ENCODE measurements at places on chromosomes 1 and 21.

- DNase-seq: peak; percentile 85
Observed at GRCh38 chr1:111406321-111406768, 21.2 kb downstream of the OVGP1 start.

GRCh38 chr1:34739613-34740012 lies 15.2 kb upstream of the GJB5 start:
- DNase-seq: no peak

DNA sequence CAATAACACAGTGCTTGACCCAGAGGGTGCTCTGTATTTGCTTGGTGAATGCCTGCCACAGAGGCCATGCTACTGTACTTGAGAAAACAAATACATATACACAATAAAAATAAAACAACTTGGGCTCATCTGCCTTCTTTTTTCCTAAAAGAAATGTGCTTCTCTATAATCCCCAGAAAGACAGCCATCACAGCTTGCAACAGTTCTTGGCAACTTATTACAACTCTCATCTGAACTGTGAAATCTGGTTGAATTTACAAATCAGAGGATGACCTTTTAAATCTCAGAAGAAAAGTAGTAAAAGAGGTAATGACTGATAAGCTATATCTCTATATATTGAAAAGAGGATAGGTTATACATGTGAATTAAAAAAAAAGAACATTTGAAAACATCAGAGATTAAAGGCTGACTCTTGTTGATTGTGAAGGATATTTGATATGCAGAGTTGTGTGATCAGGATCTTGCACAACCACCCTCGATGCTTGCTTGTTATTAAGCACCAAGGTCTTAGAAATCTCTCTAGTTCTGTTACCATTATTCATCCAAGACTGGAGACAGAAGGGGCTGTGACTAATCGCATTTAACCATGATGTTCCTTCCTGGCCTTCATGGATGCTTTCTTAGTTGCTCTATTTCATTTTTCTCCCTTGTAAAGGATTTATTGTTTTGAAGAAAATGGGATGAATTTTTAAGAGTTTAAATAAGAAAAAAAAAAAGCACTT lies 213.4 kb downstream of the APP start:
- no peak for DNase-seq

DNA sequence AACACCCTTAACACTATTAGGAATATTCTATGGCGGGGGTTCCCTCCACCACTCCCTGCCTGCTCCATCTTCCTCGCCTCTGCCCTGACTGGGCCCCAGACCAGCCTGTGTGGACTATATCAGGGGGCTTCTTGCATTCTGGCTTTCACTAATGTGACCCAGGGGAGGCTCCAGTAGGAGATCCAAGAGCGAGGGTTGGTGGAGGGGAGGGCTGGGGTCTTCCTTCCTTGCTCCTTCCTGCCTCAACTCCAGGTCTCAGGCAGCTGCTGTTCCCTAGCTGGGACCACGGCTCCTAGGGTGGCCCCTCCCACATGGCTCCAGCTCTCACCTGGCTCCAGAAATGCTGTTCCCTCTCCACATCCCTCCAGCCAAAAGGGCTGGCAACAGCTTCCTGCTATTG lies 257.4 kb downstream of the MATN1 start:
- DNase-seq: no peak

- DNase-seq: no peak
Observed at GRCh38 chr1:63691701-63692425, 82.0 kb upstream of the ROR1 start.

DNA sequence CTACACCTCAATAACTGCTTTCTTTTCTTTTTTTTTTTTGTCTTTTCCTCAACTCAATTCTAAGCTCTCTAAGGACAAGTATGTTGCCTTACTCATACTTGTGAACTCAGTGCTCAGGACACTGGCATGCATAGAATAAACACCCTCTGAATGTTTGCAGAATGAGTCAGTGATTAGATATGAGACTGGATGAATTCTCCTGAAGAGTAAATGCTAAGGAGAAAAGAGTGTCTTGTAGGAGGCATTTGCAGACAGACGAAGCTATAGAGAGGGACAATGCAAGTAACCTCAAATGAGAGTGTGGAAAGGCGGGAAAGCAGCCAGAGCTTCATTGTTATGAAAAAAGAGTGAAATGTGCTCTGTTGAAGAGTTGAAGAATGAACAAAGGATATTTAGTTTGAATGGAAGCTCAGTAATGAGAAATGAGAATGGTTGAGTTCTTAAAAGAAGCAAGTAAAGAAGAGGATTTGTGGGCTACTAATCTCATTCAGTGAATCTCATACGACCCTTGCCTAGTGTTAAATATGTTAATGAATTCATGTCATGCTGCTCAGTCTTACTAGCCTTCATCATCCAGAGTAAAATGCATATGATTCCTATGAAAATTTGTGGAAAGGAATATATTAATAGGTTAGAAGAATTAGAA lies 166.1 kb upstream of the DPYD start:
- DNase-seq: no peak

DNA sequence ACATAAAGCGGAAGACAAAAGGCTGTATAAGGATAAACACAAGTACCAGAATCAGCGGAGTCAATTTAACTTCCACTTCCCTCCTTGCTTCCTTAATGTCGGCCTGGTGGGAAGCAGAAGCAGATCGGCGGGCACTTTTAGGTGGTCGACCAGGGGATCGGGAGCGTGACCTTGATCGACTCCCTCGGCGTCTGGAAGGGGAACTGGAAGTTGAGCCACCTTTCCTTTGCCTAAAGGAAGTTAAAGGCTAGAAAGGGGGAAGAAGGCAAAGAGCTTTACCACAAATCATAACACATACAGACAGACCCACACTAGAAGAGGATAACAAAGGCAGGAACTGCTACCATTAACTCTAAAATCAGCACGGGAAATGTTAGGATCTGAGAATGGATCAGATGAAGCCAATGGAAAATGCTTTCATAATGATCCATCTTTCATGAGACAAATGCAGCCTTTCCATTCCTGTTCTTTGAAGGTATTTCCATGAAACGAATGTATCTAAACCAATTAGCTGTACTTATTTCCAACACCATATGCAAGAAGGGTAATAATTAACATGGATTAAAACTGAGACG lies 5.7 kb downstream of the LBR start:
- no peak for DNase-seq

DNA sequence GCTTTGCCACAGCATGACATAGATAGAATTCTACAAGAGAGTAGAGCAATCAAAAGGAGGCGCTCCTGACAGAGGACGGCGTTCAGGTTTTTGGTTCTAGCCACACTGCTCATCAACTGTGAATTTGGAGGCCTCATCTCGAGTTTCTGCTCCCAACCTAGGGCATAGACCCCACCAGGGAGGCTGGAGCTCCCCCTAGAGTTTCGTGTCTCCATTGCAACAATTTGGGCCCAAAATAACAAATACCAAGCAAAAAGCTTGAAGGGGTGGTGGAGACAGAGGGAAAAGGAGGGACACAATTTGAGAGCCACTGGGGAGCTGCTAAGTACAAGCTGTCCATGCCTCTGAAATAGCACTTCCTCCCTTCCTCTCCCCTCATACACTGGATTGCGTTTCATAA lies 297.0 kb downstream of the GPATCH2 start:
- peak; percentile 3 for DNase-seq

DNA sequence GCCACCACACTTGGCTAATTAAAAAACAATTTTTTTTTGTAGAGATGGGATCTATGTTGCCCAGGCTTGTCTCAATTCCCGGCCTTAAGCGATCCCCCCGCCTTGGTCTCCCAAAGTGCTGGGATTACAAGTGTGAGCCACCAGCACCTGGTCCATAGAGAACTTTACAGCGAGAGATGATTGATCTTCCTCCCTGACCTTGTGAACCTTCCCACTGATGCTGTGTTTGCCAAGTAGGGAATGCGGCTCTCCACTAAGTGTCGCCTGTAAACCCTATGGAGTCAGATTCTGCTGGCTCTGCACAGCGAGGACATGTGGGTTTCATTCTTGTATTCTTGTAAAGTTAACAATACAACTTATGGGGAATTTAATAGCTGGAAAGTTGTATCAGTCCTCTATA lies 81.3 kb upstream of the LYST start:
- DNase-seq: no peak

GRCh38 chr1:232765542-232765941 lies 39.7 kb upstream of the MAP10 start:
- no peak for DNase-seq

- peak; percentile 19 for DNase-seq
Observed at GRCh38 chr1:48202030-48202752, 20.3 kb upstream of the SLC5A9 start.

DNA sequence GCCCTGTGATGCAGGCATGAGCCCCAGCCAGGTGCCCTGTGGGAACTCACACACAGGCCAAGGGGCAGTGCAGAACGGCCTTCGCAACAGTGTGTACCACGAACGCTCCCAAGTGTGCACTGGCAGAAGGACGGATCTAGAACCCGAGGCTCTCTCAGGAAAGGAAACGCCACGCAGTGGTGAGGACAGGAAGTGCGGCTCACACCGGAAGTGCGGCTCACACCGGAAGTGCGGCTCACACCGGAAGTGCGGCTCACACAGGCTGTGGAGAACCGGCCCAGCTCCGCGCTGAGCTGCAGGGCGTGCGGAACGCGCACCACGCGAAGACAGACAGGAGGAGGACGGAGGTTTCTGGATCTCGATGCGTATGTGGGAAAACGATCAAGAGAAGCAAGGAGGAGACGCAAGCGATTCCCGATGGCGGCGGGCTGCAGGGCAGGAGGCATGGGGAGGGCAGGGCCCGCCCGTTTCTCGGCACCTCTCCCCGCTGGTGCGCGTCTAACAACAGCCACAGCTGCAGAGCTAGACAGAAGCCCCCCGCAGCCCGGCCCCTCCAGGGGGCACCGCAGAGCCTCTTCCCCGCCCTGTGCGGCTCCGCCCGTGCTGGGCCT lies 35.9 kb upstream of the TMEM52 start:
- no peak for DNase-seq

- no peak for DNase-seq
Observed at GRCh38 chr1:116891396-116892079, 18.2 kb upstream of the PTGFRN start.

GRCh38 chr1:211259638-211260126 lies 516 bp downstream of the RCOR3 start:
- no peak for DNase-seq

GRCh38 chr1:27527223-27527889 lies 37.4 kb upstream of the WASF2 start:
- no peak for DNase-seq

- DNase-seq: no peak
Observed at GRCh38 chr1:228344631-228345072, 62.0 kb downstream of the TRIM11 start.

- DNase-seq: no peak
Observed at GRCh38 chr1:195899762-195900352, 708.4 kb downstream of the KCNT2 start.

- DNase-seq: no peak
Observed at GRCh38 chr1:118304722-118305359, 119.8 kb upstream of the SPAG17 start.

DNA sequence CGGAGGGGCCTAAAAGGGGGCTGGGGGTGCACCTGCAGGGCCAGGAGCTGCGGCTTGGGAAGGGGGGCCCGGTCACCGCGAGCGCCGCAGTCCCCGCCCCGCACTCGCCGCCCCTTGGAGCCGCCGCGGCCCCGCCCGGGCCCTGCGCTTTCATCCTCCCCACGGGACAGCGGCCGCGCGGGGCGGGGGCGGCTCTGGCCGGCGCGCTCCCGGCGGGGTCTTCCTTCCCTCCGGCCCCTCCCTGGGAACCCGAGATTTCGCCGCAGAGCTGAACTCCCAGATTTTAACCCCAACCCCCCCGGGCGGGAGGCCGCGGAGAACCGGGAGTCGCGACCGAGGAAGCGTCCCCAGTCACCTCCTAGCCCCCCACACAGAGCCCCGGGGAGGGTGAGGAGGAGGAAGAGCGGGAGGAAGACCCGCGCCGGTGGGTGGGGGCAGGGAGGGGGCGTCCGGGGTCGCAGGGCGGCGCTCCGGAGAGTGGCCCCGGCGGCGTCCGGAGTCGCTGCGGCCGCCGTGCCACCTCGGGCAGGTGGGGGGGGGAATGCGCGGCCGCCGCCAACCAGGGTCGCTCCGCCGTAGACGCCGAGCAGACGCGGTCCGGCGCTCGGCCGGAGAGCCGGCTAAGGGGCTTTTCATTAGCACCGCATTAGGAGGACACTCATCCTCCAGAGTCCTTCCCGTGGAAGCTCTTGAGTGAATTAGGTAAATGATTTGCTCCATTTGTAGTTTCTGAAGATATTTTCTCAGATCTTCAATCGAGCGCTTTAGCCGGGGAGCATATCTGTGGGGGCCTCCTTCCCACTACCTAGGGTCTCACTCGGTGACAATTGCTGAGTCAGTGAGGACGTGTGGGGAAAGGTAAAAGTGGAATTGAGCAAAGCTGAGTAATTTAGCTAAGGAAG lies 31.6 kb upstream of the NFIA start:
- DNase-seq: no peak

- DNase-seq: no peak
Observed at GRCh38 chr1:181392613-181393220, 90.6 kb upstream of the CACNA1E start.

DNA sequence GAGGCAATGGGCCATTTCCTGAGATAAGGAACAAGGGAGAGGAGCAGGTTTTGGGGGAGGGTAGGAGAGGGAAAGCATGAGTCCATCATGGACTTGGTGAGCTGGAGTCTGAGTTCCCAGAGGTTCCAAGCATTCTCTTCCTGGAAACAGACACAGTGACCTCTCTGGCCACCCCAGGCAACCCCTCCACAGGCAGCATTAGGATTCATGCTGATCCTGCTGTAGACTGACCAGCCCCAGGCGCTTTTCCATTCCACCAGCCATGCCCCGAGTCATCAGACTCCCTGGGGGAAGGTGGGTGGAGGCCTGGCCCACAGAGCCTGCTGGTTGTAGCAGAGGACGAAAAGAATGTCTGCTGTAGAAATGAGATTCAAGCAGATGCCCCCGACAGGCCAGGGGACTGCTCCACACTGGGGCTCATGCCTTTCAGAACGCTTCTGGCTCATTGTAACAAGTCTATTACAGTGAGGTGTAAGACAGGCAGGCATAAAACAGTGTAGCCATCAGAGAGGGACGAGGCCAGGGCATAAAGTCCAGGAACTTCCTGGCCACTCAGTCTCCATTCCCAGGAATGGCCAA lies 52.2 kb downstream of the KCND3 start:
- DNase-seq: no peak

- no peak for DNase-seq
Observed at GRCh38 chr1:205477759-205478247, 22.0 kb upstream of the BLACAT1 start.

DNA sequence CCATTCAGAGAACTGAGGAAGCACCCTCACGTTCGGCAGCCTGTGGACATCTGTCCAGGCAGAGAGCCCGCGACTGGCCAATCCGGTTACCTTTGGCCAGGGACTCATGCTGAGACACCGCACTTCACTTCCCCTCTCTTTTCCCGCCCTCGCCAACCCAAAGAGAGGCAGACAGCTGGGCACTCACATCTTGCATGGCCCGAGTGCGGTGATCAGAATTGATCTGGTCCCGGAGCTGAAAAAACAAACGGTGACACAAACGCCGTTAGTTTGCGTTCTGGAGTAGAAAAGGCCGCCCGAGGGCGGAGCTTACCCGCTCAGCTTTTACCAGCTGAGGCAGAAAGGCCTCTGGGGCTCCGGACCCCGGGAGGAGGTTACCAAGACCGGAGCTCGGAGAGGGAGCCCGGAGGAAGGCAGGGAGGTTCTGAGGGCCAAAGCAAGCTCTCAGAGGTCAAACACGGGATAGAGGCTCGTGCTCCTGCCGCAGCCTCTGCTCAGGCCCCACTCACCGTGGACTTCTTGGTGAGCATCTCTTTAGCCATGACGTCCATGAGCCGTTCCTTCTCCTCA lies 376 bp downstream of the SF3A3 start:
- no peak for DNase-seq

GRCh38 chr1:234458352-234459017 lies 20.5 kb downstream of the TARBP1 start:
- DNase-seq: no peak
